ENCODE measurements at places on chromosomes 13 and 19.

DNA sequence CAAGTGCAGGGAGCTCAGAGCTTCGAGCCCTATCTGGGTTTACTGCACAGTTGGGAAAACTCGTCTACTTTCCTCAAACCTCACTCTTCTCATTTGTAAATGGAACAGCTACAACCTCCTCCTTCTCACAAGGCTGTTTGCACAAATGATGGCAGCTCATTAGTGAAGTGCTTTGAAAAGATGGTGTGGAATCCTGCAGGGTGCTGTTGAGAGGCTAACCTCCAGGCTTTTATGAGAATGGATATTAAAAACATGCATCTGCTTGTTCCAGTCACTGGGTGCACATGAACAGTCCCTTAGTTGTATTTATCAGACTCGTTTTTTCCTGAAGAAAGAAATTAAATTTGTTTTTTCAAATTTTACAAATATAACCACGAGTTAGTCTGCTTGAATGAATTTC lies 36.6 kb downstream of the PCDH8 start:
- no peak for DNase-seq

DNA sequence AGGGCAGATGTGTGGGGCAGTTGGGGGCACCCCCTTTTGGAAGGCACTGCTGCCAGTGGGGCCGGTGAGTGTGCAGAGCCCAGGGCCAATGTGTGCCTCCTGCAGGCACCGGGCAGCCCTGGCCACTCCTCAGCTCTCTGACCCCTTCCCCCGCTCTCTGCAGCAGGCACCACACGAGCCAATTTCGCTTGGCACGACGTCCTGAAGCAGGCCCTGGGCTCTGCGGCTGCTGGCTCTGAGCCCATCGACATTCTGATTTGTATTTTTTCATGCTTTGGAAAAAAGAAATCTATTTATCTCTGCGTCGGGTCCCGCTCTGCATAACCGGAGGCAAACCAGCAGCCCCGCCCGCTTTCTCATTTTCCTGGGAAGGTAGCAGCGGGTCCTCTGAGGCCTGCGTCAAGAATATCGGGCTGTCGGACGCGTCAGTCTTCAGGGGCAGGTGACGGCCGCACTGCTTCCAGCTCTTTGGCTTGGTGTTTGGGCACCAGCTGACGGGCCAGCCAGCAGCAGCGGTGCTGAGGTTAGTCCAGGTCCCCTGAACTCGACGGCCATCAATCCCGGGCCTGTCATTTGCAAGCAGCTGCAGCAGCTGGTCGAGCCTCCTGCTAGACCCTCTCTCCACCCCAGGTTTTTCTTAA lies 134.3 kb downstream of the KDM4B start:
- DNase-seq = no peak

GRCh38 chr19:14164082-14164481 lies 27.7 kb upstream of the ASF1B start:
- no peak for DNase-seq

- no peak for DNase-seq
These were observed 40.6 kb downstream of the COL4A2 start for GRCh38 chr13:110347535-110348308.

DNA sequence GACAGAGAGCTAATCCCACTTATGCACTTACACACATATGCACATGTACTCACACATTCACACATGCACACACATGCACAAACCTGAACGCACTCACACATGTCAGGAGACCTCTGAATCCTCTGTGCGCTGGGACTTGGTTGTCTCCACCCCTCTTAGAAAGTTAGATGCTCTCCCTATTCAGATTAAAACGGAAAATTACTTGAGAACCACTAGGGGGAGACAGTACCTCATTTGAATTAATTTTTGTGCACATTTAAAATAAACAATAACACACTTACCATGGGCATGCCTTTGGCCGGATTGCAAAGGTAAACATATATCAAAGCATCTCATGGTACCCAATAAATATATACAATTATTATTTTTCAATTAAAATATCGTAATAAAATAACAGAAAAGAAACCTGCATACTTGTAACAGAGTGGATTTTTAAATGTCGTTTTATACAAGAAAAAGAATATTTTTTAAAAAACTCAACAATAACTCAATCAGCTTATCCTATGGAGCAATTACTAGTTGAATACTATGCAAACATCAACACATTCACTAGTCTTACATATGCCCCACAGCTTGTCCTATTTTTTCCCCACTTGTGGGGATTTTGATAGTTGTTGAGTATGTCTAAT lies 9.5 kb upstream of the LILRB4 start:
- DNase-seq = no peak

DNA sequence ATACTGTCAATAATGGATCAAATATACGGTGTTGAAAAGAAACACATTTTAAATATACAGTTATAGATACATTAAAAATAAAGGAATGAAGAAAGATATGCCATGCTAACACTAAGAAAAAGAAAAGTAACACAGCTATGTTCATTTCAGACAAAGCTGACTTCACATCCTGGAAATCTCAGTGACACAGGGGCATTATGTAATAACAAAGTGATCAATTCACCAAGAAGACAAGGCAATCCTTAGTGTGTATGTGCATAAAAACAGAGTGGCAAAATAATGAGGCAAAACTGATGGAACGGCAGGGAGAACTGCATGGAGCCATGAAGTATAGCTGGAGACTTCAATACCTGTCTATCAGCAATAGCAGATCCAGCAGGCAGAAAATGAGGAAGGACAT lies 13.1 kb downstream of the ZNF14 start:
- DNase-seq = no peak

DNA sequence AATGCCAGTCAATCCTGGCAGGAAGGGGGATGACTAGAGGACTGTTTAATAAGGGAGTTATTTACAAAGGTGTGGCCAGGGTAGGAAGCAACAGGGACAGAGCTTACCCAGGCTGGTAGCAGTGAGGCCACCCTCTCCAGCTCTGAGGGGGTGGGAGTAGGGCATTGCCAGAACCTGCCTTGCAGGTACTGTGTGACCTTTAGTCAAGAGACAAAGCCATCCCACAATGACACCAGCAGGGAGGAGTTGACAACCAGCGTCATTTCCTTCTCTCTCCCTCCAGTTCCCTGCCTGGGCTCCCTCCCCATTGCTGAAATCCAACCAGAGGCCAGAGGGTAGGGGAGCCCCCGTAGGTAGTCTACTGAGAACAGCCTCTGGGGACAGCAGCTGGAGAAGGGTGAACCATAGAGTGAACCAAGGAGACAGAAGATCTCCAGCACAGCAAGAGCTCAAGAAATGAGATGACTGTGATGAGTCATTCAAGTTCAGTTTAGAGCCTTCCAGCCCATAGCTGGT lies 33.3 kb upstream of the SPATA13 start:
- DNase-seq = peak; percentile 33

- DNase-seq = no peak
These were observed 7.6 kb downstream of the NUCB1 start for GRCh38 chr19:48907671-48908070.

DNA sequence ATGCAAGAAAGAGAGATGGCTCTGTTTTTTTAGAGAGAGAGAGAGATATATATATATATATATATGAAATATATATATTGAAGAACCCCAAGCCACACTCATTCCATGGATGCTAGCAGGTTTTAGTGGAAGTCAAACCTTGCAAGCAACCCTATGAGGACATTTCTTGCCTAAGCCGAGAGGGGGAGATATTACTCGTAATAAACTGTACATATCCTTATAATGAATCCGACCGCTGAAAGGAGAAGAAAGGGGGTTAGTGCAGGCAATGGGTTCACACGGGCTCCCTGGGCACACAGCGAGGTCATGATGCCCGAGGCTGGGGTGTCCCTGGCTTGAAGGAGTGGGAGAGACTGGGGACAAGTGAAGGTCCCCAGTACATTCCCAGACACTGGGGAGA lies 78.3 kb downstream of the IER2 start:
- no peak for DNase-seq

- no peak for DNase-seq
These were observed 2.0 kb downstream of the RPL36 start for GRCh38 chr19:5691822-5692722.

GRCh38 chr19:2043251-2043641 lies 7.8 kb downstream of the MKNK2 start:
- peak; percentile 4 for DNase-seq

DNA sequence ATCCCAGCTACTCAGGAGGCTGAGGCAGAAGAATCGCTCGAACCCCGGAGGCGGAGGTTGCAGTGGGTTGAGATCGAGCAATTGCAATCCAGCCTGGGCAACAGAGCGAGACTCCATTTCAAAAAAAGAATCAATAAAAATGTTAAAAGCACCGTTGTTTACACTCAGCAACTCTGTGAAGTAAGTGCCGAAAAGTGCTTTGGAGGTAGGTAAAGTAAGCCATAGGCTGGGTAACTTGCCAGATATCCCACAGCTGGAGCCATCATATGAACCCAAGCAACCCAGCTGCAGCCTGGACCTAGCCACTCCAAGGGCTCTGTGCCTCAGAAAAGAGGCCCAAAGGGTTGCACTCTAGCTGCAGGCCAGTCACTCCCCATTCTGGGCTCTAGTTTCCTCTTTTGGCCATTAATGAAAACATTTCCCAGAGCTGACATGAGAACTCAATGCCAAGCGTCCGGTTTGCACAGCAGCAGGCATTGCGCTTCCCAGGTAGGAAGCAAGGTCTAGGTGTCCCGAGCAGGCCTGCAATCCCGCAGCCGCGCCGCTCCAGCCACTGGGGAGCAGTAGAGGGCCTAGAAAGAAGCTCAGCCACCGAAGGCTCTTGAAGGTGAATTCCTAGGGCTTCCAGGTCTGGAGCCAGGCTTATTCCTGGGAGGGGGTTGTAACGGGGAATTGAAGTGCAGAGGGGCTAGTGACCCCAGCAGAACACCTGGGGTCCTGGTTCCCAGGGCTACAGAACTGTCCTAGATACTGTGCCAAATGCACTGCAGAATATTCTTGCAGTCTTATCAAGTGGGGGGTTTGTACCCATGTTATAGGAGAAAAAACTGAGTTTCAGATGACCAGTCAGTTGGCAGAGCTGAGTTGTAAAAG lies 4.1 kb upstream of the CD79A start:
- DNase-seq = peak; percentile 57

DNA sequence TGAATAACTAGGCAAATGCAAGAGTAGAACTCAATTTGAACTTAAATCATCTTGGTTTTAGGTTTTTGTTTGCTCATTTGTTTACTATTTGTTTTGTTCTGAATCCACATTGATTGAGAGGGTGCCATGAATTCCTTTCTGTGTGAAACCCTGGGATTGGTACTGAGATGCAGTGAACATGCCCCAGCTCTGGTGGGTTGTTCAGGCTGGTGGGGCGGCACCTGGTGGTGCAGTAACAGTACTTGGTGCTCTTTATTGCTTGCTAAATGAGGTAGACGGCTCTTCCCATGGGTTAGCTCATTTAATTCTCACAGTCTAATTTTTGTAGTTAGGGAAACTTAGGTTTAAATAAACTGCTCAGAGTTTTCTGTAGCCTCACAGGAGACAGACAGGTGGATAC lies 48.4 kb downstream of the WASF3 start:
- no peak for DNase-seq

DNA sequence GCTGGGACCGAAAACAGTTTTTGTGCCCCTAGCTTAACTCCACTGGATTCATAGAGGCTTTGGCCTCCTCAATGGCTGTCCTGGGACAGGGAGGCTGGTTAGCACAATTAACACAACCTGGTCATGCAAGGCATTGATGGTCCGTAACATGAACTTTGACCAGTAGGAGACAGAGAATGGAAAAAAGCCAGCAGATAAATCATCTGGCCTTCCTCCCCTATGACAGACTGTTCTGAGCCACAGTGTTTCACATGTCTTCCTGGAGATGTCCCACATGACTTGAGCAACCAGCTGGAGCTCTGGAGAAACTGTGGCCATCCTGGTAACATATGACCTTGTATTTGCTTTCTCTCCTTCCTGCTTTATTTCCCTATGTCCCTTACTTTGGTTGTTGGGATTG lies 244.2 kb downstream of the UQCRFS1 start:
- no peak for DNase-seq

DNA sequence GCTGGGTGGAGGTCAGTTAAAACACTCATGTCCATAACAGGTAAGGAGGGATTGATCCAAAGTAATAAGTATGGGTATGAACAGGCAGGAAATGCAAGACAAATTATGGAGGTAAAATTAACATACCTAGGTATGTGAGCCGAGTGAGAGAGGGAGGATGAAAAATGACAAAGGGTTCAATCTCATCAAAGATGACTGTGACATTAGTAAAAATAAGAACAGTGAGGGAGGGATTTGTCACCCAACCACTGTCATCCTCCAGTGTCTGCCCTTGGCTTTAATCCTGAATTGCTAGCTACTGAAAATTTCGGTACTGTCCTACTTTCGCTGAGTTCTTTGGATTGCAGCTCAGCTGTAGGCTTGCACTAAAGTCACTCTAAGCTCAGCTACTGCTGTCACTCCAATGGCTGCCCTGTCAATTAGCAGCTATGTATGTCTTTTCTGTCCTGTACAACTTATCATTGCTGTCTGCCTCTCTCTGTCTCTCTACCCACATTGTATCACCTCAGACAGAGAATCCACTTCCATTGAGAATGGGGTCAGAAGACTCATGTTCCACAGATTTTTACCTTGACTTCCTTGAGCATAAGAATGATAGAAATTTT lies 62.5 kb downstream of the LRRC63 start:
- DNase-seq = no peak

DNA sequence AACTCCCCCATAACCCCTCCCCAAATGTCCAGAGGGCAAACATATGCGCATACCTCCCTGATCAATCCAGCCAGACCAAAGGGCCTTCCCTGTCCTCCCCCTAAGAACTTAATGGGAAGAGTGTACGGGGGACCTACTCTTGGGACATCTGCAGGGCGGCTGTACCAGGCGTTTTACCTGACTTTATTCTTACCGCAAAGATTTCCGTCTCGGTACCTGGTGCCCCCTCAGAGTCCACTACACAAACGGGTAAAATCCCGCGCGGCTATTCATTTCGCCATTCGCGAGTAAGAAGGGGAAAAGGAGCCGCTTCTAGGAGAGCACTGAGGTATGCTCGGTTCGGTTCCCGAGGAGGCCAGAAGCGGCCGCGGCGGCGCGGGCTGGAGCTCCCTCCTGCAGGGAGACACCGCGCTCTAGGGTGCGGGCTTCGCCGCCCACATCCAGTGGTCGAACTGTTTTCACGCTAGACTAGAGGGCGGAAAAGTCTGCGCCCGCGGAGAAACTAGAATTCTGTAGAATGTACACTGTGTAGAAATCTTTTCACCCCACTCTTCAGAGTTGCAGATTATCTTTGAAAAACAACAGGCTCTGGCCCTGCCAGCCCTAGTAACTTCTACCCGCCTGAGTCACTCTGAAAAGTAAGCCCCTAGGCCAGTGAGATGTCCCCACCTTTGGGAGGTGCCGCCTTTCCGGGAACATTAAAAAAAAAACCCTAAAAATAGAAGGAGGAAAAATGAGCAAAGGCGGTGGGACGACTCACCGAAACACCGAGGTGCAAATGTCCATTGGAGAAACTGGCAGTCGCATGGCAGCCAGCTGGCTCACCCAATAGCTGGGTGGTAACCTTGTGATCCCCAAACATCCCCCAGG lies 3.8 kb upstream of the TSHZ3 start:
- no peak for DNase-seq

- DNase-seq = no peak
These were observed 401.6 kb downstream of the COG6 start for GRCh38 chr13:40056898-40057619.

GRCh38 chr19:13808856-13809255 lies 13.6 kb downstream of the ZSWIM4 start:
- DNase-seq = no peak
